ENCODE measurements at places on chromosomes 4 and X.
A peak's percentile ranks its signal among the peaks of the same experiment; 100 is the strongest.

DNA sequence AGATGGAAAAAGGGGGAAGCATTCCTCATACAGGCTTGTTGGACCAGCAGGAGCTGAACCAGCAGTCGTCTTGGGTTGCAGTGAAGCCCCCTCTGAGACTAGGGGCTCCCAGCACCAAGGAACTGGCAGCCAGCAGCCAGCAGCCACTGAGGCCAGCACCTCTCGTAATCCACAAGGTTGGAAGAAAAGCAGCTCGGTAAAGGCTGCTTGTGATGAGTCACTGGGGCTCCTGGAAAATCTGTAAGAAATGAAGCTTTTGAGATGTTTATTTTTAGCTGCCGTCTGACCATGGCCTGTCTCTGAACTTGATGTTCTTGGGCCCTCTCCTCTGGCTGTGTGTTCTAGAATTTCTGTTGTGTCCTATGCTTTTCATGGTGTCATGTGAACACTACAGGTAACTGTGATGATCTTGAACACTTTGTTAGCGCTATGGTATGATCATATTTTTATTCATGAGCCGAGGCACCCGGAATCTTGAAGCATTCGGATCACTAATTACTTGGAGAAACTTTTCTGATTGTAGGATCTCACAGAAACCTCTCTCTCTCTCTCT, 18.6 kb downstream of the CLCN4 start:
- peak; percentile 62 for DNase-seq

DNA sequence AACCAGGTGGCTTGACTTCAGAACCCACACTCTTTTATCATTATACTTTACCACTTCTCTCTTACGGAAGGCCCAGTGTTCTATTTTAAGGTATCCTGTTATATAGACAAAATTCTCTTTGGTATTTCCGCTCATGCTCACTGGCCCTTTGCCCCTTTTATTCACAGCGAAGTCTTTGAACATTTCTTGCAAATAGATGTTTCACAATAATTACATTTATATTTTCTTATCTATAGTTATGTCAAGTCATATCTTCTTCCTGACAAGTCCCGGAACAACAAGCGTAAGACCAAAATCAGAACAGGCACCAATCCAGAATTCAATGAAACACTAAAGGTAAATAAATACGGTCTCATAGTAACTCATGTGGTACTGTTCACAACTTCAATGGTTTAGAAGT, 102.0 kb downstream of the SYTL5 start:
- DNase-seq, result no peak

- peak; percentile 45 for DNase-seq
Measured at GRCh38 chr4:10023806-10024205, 2.5 kb upstream of the SLC2A9 start.

- DNase-seq, result no peak
Measured at GRCh38 chr4:131488772-131489171, 1660.3 kb upstream of the PCDH10 start.

- DNase-seq, result no peak
Measured at GRCh38 chrX:153495362-153495751, 577 bp downstream of the BGN start.

DNA sequence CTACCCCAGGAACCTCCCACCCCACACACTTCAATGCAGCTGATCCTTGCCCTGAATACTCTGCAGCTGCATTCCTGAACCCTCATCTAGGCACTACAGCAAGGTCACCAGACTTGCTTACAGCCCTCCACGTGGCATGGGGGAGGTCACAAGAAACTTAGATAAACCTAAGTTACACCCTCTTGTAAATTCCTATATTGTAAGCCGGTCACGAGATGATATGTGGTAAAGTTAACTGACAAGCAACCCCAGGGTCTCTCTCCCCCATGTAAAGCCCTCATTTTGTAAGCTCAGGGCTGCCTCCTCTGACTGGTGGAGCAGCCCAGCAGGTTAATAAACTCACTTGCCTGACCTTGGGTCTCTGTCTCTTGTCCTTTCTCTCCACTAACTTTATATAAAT, 570.7 kb downstream of the PCDH7 start:
- DNase-seq, result no peak

DNA sequence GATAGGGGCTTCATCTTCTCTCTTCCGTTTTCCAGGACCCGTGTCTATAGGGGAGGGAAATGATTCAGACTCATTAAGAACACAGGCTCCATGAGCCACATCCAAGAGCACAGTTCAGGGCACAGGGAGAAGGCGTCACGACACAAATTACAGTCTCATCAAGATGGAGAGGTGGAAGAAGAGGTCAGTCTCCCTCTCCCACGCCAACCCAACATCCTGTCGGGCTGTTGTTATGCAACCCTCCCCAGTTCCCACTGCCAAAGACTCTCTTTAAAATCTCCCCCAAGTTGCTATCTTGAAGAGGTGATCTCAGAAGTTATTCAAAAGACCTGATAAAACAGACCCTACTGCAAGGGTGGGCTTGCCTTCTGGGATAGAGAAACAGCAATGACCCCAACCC, 12.6 kb downstream of the ZMYM3 start:
- DNase-seq, result no peak

DNA sequence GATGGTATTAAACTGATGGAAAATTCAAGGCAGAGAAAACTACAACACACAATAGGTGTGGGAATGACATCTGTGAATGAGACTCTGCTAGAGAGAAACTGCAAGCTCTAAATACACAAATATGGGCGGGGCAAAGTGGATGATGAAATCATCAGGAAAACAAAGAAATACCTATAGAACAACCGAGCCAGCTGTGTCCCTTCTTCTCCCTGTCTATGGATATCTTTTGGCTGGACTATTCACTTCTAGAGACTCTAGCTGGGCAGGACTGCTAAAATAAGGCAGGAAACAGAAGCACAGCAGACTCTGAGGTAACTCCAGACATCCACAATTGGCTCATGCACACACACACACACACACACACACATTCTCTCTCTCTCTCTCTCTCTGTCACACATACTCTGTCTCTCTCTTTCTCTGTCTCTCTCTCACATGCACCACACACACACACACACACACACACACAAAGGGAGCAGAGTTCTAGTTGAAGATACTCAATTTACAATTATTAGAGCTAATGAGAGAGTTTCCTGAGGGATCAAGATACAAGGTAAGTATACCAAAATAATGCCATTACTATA, 27.2 kb upstream of the EDNRA start:
- peak; percentile 42 for DNase-seq

DNA sequence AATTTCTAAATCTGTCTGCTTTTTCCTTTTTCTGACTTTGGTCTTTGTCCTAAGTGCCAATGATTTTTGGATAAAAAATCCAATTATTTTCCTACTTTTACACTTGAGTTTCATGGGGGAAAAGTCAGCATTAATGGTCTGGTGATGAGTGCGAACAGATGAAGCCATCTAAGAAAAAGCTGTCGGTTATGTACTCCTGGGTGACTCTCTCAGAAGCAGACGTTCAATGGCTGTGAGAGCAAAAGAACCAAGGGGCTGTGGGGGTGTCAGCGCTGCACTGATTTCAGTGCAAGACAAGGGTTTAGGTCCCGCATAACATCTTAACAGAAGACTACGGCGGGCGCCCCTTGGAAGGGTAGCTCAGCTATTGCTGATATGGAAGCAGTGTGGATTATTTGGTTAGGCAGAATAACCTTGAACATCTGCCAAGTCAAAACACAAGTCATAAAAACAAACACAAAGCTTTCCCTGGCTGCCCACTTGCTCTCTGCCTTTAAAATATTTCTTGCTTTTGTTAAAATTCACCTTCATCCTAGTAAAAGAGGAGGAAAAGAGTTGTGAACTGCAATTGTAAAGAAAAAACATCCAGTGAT, 240.5 kb downstream of the MAML3 start:
- peak; percentile 34 for DNase-seq

- DNase-seq, result no peak
Measured at GRCh38 chr4:163991298-163991865, 496.9 kb downstream of the TMA16 start.

DNA sequence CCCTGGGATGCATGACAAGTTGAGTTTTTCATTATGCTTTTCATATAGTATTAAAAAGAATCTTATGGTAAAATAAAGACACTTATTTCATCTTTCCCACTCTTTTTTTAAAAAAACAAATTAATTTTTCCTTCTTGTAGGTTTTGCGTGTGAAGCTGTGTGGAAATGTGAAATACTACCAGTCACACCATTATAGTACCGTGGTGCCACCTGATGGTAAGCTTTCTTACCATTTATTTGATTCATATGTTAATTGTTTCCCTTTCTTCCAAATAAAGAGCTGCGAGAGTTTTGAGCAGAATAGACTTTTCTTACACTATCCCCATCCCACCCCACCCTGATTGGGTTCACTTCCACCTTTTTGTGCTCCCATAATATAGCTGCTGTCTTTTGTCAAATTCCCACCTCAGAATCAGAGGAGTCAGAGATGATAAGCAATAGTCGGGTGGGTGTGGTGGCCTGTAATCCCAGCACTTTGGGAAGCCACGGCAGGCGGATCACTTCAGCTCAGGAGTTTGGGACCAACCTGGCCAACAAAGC, 44.3 kb downstream of the CASP6 start:
- DNase-seq, result no peak

GRCh38 chrX:11099465-11099864, 11.7 kb upstream of the HCCS start:
- no peak for DNase-seq

- DNase-seq, result no peak
Measured at GRCh38 chrX:67583171-67583570, 39.4 kb downstream of the AR start.

GRCh38 chr4:80322716-80323115, 12.8 kb upstream of the CFAP299 start:
- DNase-seq, result peak; percentile 60

- peak; percentile 11 for DNase-seq
Measured at GRCh38 chr4:57501720-57502119, 391.5 kb upstream of the IGFBP7 start.

DNA sequence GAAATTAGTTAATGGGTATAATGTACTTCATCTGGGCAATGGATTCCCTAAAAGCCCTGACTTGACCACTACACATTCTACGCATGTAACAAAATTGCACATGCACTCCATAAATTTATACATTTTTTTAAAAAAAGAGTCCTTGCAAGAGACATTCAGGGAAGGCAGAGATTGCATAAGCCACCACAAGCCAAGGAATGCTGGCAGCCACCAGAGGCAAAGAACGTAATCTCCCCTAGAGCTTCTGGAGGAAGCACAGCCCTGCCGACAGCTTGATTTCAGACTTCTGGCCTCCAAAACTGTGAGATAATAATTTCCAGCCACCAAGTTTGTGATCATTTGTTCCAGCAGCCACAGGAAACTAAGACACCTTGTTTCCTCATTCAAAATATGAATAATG, 185.6 kb upstream of the GALNT7 start:
- peak; percentile 37 for DNase-seq

DNA sequence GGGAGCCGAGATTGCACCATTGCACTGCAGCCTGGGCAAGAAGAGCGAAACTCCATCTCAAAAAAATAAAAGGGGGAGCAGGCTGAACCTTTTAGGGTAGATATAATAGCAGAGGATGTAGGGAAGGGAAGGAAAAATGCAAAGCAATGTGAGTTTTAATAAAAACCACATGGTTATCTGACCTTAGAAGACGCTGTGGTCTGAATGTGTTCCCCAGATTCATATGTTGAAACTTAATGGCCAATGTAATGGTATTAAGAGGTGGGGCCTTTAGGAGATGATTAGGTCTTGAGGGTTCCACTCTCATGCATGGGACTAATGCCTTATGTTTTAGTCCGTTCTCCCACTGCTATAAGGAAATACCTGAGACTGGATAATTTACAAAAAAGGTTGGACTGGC, 114.1 kb upstream of the STX18 start:
- DNase-seq, result peak; percentile 78

- no peak for DNase-seq
Measured at GRCh38 chrX:154430479-154430878, 2.0 kb downstream of the ATP6AP1 start.

DNA sequence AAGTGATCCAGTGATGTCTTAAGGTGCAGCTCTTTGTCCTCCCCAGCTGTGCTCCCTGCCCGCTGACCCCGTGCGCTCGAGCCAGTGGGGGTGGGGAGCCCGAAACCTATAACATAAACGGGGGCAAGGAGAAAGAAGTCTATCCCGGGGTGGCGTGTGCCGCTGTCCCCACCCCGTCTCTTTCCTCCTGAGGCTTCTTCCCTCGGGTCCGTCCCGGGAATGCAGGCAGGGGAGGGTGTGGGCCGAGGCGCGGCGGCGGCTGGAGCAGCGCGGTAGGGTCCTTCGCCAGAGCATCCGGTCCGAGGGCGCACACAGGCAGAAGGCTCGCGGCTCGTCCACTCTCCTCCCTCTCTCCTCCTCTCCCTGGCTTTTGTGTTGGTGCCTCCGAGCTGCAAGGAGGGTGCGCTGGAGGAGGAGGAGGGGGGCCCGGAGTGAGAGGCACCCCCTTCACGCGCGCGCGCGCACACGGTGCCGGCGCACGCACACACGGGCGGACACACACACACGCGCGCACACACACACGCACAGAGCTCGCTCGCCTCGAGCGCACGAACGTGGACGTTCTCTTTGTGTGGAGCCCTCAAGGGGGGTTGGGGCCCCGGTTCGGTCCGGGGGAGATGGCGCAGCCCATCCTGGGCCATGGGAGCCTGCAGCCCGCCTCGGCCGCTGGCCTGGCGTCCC, at the start of gene RAB33A:
RAB33A (plus strand) TSS at position 517 of the 681 bp plus-strand sequence; CDS start at position 618, 101 bp downstream.
- DNase-seq, result peak; percentile 25

GRCh38 chr4:24894846-24895245, 18.0 kb downstream of the CCDC149 start:
- no peak for DNase-seq

- DNase-seq, result no peak
Measured at GRCh38 chr4:67122029-67122428, 423.3 kb downstream of the CENPC start.

- no peak for DNase-seq
Measured at GRCh38 chrX:32170481-32170880, 1040.9 kb downstream of the DMD start.

GRCh38 chr4:80610199-80610598, 274.7 kb downstream of the CFAP299 start:
- no peak for DNase-seq

DNA sequence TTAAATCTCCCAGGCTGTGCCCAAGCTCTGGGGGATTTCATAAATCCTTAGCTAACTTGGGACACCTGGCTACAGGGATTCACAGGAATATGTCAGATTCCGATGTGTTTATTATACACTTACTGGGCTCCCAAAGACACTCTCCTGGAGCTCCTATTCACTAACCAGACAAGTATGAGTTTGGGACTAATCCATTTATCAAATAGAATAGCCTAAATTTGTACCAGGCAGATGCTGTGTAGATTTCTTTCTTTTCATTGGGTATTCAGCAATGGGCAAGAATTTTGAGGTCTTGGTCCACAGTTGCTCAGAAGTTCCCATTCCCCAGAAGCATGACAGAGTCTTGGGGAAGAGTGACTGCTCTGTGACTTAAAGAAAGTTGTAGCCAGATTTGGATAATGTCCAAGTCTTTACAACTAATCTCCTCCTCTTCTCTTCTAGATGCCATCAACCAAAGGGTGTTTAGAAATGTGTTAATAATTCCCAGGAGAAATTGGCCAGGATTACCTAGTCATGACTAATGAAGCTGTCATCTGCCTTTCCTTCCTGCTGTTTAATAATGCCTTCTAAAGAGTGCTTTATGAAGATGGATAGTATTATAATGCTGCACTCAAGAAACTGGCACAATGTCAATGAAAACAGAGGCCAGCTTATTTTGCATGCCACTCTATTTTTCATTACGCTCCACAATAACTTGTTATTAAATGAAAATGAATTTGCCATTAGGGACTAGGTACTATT, 120.9 kb downstream of the CHIC2 start:
- DNase-seq, result peak; percentile 73
